ENCODE measurements at places on chromosomes 13 and 19.

- no peak for DNase-seq
Observed at GRCh38 chr19:2719920-2720776, 1.0 kb downstream of the DIRAS1 start.

- no peak for DNase-seq
Observed at GRCh38 chr13:98685146-98685545, 67.3 kb downstream of the SLC15A1 start.

DNA sequence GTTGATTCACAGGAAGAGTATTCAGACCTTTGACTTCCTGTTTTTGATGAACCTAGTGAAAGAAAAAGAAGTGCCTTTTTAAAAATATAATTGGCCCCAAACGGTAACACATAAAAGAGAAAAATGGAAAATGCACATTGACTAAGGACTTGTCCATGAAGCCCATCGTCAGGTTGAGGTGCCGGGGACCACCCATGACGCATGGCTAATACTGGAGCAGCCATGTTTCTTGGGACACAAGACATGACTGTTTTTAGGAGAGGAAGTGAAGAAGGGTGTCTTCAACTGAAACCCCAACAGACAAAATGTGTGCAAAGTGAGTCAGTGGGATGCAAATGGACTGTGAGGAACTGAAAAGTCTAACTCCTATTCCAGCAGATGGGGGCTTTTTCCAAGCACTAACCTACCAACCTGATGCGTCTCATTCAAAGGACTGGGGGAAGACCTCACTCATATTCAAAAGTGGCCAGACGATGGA is 459.4 kb downstream of the FOXO1 start:
- DNase-seq: peak; percentile 79

- DNase-seq: no peak
Observed at GRCh38 chr13:26909477-26909876, 148.9 kb upstream of the GPR12 start.

- DNase-seq: peak; percentile 9
Observed at GRCh38 chr13:92074658-92075057, 676.2 kb downstream of the GPC5 start.

GRCh38 chr13:111947026-111947810 is 119.7 kb upstream of the SOX1 start:
- DNase-seq: no peak
